NCI-H1092 (cell line): ENCODE measurements at places on chromosomes 6 and 20.

- DNase-seq, result no peak
Measured at GRCh38 chr20:20699144-20699543, 13.3 kb downstream of the RALGAPA2 start.

DNA sequence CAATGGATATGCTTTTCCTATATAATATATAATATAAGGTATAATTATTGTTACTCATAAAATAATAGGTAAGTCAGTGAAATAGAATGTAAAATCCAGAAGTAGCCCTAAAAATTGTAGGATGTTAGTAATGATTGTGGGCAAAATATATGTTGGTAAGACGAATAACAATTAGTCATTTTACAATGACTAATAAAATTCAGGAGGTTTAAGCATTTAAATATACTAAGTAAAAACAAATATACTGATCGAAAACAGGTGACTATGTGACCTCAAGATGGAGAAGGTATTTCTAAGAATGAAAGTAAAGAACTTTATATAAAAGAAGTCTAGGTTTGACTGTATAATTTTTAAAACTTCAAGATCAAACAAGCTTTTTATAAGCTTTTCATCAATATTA is 28.9 kb downstream of the FUCA2 start:
- no peak for DNase-seq

DNA sequence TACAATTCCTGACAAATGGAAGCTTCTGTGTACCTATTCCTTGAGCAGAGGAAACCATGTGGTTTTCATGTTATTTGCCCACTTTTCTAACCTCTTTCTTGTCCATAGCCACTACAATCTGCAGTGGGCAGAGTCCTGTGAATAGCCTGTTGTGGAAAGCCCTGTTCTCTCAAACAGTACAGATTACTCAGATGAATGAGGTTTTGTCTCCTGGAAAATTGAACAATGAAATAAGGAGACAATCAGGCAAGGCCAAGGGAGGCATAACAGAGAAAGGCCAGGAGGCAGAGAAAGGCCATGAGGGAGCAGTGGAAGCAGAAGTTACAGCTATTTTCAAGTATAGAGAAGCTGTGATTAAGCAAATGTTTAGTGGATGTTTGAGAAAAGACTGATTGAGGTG is 189.3 kb downstream of the GRIK2 start:
- DNase-seq, result no peak

DNA sequence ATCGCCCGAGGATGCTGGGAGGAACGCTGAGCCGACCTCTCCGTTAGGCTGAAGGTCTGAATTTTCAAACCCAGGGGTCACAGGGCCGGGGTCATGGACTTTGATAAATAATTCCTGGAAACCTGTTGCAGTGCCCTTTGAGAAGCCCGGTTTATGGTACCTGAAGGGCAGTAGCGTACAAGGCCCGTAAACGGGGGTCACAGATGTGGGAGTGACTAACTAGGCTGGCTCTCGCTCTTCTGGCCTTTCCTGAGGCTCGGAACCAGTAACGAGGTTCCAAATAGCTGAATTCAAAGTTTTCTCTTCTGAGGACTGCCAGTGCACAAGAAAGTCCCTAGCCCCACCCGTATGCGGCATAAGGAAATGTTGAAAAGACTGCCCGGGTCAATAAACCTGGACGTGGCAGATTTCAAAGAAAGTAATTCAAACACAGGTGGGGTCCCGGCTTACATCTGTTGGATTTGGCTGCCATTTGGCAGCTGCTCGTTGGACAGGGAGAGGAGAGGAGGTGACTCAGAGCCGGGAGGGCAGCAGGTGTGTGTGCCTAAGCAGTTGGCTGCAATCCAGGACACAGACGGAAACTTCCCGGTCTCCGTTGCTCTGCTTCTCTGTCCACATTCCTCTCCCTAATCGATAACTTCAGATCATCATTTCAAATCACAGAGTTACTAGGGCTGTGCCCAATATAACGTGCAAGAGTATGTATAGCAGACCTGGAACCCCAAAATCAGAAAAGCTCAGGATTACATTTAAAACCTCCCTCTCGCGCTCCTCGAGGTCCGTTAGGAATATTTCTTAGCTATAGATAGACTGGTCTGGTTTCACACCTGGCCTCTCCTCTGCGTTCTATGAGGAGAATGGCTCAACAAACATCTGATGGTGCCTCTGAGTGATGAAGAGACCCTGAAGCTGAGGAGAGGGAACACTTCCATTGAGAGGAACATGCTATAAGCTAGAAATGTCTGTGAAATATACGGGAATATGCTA is 765 bp upstream of the GMDS start:
- peak; percentile 58 for DNase-seq

DNA sequence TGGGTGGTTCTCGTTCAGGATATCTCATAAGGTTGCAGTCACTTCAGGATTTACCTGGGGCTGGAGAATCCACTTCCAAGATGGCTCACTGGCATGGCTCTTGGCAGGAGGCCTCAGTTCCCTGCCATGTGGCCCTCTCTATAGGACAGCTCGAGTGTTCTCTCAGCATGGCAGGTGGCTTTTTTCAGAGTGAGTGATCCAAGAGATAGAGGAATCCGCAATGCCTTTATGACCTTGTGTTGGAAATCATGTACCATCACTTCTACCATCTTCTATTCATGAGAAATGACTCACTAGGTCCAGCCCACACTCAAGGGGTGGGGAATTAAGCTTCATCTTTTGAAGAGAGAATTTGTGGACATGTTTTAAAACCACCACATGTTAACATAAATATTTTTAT is 37.8 kb downstream of the PPP1R16B start:
- DNase-seq, result no peak

DNA sequence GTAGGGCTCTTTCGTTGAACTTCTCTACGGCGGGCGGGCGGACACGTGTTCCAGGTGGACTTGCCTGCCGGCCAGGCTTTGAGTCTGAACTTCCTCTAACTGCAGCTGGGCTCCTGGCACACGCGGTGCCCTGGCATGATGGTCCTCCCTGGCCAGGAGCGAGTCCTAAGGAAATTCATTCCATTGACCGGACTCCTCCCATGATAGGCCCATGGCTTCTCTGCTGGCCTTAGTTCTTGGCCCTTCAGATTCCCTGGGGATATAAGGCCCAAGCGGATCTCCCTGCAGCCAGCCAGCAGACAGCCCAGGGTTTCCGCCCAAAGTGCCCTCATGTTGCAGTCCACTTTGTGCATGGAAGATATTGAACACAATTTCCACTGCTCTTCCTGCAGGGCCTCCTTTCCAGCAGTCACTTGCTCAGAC is 39.4 kb downstream of the TBC1D7 start:
- no peak for DNase-seq

GRCh38 chr20:12391099-12391498 is 473.4 kb downstream of the BTBD3 start:
- DNase-seq, result no peak

DNA sequence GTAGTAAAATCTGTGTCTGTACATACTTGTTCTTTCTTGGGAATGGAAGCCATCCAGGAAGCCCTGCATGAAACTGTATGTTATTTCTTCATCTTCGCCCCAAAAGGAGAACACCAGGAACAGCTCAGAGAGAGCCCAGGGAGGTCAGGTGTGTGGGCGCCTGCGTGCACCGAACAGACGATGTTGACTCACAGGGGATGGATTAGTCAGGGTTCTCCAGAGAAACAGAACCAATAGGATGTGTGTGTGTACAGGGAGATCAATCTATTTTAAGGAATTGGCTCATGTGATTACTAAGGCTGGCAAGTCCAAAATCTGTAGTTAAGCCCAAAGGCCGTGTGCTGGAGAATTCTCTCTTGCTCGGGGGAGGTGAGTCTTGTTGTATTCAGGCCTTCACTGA is 45.7 kb downstream of the RNASET2 start:
- no peak for DNase-seq

DNA sequence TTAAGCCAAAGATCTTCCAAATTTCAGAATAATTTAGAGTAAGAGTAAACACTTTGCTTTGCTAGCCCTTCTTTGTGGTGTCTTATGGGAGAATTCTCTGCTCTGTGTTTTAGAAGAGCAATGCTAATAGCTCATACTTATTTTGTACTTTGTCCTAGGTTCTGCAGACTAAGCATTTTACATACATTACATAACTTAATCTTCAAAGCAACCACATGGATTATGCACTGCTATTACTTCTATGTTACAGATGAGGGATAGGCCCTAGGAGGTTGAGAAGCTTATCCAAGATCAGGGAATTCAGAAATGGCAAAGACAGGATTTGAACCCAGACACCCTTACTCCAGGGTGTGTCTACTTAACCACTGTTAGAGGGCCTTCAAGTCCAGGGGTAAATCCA is 9.8 kb upstream of the CCDC170 start:
- DNase-seq, result no peak

- no peak for DNase-seq
Measured at GRCh38 chr6:13700232-13700631, 11.4 kb downstream of the RANBP9 start.

- DNase-seq, result no peak
Measured at GRCh38 chr20:56967916-56968315, 298.5 kb downstream of the BMP7 start.

GRCh38 chr6:11251553-11252360 is 19.3 kb upstream of the NEDD9 start:
- DNase-seq, result no peak

DNA sequence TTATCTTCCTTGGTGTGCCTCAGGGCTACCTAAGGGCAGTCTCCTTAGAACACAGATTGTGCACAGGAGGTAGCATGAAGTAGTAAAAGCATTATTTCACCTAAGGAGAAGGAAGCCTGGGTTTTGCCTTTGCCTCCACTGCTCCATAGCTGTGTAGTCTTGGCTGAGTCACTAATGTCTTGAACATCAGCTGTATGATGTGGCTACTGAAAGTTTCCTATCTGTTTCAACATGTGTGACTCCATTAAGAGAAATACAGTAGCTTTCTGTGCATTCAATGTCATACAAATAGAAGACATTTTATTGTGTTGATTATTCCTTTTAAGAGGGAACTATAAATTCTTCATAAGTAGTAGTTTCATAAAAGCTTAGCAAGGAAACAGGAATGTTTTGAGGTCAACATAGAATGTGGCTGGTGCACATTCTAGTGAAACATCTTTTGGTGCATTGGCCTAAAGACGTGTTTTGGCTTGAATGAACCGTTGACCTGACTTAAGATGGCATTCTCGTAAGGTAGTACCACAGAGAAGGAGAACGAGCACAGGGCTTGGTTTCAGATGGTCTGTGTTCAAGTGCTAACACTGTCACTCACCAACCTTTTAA is 70.6 kb downstream of the CTNNBL1 start:
- no peak for DNase-seq

DNA sequence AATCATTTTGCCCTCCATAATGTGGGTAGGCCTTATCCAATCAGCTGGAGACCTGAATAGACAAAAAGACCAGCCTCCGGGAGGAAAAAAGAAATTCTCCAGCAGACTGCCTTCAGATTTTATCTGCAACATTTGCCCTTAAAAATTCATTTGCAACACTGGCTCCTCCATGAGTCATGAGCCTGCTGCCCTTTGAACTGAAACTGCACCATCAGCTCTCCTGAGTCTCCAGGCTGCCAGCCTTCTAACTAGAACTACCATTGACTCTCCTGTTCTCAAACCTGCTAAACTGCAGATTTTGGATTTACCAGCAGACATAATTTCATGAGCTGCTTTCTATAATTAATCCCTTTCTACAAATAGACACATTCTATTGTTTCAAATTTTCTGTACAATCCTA is 223.9 kb upstream of the THEMIS start:
- no peak for DNase-seq

- DNase-seq, result no peak
Measured at GRCh38 chr20:44720997-44721784, 6.0 kb downstream of the CCN5 start.

GRCh38 chr20:22577515-22578220 is 6.7 kb downstream of the FOXA2 start:
- no peak for DNase-seq

DNA sequence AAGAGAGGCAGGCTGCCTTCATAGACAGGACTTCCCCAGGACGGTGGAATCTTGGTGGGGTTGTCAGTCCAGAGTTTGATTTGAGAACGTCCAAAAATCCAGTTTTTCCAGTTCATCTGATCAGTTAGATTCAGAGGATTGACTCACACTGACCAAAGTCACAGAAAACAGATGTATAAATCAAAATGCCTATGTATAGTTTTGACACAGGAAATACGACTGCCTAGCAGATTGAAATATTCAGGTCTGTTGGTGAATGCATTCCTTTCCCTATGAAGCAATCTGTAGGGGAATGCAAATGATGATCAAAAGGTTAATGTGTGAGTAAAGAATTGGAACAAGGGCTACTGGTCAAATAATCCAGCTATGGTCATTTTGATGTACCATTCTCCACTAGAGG is 29.7 kb upstream of the GFOD1 start:
- no peak for DNase-seq

DNA sequence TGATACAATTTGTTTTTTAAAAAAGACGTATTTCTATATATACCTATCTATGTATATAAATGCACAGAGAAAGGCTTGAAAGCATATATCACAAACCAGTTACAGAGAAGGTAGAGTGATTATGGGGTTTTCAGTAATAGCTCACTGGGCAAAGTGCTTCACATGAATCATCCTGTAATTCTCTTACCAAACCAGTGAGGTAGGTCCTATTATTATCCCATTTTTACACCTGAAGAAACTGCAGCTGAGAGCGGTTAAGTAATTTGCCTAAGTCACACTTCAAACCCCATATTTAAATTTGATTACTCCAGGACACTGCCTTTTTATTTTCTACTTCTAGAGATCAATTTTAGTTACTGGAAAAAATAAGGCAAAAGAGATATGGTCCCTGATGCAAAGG is 4.4 kb downstream of the GSS start:
- DNase-seq, result no peak

DNA sequence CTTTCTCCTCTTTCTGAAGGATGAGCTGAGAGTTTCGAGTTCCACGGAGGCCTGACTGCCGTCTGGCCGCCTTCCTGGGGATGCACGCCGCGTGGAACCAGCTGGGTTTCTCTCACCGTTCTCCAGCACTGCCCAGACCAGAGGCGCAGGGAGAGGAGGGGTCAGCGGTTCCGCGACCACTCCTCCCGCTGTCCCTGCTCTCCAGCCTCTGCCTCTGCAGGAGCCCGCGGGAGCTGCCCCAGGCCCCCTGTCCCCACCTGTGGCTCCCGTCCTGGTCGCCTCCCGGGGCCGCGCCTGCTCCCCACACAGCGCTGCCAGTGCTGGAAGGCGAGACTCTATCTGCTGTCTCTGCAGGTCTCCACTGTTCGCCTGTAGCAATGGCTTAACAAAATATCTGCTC is 106.8 kb upstream of the AFDN start:
- no peak for DNase-seq

DNA sequence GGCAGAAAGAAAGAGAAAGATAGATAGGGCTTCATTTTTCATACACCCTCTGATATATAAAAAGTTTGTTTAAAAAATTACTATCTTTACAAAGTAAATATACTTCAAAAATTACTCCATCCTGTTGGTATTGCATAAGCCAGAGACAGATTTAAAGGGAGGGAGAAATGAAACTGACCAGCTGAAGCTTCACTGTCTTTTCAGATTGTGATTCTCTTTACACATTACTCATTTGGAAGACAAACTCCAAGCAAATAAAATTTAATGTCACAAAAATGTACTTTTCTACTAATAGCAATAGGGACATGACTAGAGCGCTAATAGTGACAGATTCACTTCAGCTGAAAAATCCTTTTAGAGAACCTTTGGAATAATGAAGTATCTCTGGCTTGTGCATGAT is 38.6 kb upstream of the MARCKS start:
- no peak for DNase-seq
